ENCODE measurements at places on chromosomes 12 and 14.

- DNase-seq, result no peak
These were observed 12.6 kb upstream of the DDX47 start for GRCh38 chr12:12800406-12801180.

DNA sequence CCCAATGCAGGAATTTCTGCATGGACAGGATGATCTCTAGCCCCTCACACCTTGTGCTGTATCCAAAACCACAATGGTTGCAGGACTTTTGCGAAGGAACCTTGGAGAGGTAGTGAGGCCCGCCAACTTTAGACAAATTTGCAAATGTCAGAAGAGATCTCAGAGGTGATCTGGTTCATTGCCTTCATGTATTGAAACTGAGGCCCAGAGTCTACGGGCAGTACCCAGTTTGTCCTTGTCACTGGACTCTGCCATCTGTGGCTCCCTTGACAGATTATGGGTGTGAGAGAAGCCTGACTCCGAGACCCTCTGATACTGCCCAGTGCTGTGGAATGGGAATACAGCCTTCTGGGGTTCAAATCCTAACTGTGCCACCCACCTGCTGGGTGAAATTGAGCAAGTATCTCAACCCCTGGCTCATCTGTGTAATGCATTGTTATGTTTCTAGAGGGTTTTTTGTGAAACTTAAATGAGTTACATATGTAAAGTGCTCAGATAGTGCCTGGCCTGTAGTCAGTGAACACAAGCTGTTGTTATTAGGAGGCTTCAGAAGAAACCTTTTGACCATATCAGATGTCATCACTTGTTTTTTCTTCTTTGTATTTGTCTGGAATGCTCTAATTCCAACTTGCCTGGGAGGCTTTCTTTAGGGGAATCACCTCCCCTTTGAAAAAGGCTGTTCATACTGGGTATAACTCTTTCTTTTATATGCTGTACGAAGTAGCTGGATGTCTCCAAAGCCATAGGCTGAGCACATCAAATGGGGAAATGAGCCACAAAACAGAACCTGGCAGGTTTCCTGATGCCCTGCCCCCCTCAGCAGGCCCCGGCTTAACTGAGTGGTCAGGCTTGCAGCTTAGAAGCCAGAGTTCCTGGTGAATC, 71.4 kb upstream of the SRSF5 start:
- DNase-seq, result peak; percentile 24

DNA sequence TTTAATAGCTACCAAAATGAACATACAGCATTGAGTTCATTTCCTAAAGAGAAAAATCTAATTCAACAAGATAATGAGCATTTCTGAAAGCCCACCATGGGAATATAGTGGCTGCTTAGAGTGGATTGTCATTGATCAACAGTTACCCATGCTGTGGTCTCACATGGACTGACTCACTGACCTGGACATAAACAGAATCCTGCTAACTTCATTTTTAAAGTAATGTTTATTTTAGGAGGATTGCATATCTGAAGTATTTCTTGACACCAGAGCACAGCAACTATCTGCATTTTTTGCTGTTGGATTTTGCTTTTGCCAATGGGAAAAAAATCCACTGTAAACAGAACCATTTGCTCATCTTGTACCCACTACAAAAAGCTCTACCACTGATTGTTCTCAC, 71.7 kb downstream of the KCNC2 start:
- no peak for DNase-seq

DNA sequence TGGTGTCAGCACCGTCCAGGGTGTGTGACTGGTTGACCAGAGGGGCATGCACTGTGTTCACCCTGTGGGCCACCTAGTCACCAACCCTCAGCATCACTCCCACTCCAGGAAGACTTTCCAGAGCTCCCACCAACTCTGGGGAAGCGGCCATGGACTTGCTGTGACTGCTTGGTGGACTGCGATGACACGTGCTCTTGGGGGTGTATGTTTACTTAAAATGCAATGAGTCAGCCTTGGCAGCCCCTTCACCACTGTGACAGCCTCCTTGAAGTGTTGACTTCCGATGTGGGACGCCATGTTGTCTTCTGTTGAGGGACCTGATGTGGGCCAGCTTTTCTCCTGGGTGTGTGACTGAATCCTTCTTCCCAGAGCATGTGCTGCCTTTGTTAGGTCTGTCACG, 151.1 kb upstream of the RTL1 start:
- DNase-seq, result no peak

- DNase-seq, result no peak
These were observed 213.7 kb upstream of the BMP4 start for GRCh38 chr14:54170301-54170700.

GRCh38 chr14:101512376-101512695, 49.0 kb upstream of the DIO3 start:
- no peak for DNase-seq

DNA sequence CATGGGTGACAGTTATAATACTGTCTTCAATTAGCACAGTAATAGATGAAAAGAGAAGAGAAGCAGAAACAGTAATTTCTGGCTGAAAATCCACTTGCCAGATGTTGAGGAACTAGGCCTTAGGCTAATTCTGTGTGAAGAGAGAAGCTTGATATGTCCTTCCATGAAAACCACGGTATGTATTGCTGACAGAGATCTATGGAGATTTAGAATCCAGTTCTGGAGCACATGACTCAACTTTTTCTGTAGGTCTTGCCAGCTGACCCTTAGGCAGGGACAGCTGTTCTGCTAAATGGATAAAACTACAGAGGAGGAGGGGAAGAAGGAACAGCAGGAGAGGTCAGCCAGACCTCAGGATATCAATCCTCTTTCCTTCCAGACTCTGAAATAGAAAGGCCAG, 211.5 kb downstream of the PRKD1 start:
- no peak for DNase-seq

DNA sequence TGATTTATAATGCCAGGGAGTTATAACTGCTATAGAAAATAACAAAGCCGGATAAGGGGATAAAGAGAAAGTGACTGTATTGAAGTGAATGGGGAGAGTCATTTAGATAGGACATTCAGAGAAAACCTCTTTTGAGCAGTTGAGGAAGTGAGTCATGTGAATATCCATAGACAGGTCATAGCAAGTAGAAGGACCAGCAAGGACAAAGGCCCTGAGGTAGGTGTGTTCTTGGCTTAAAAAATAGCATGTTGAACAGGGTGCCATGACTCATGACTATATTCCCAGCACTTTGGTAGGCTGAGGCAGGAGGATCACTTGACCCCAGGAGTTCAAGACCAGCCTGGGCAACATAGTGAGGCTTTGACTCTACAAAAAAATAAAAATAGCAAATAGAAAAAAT, 51.5 kb upstream of the RAP1B start:
- no peak for DNase-seq

DNA sequence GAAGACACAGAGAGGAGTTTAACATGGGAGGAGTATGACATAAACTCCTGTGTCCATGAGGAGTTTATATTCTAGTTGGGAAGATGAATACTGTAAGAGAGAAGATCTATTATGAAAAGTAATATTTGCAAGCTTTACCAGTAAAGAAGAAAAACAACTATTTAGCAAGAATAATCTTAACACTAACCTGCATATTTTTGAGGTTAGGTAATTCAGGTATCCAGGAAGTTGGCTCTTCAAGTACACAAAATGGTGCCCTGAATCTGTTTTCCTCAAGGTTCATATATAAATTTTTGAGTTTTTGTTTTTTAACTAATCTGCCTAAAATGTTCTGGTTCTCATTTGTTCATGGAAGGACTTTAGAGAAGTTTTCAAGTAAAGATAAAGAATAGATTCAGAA, 33.9 kb upstream of the KCNMB4 start:
- no peak for DNase-seq

DNA sequence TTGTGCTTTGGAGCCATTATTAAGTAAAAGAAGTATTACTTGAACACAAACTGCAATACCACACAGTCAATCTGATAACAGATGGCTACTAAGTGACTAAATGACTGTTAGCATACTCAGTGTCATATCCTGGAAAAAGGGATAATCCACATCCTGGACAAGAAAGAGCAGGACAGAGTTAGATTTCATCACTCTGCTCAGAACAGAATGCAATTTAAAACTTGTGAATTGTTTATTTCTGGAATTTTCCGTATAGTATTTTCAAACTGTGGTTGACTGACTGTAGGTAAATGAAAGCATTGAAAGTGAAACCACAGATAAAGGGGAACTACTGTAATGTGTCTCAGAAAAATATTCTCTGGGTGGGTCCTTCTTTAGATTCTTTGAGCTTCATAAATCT, 458.8 kb downstream of the TMEM117 start:
- DNase-seq, result no peak

DNA sequence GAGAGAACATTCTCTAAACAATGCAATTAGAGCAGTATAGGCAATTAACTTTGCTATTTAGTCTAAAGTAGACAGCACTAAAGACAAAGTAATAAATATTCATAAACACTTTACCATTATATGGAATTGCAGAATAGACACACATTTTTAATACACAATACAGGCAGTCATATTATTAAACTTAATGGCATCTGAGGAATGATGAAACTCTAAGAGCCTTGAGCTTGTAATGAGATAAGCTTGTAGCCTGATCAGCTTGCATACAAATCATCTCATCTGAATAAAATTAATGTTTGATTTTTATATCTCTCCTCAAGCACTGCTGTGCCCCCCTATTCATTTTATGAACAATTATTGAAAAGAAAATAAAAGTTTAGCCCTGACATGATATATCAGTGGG, 107.6 kb downstream of the MGAT4C start:
- no peak for DNase-seq

DNA sequence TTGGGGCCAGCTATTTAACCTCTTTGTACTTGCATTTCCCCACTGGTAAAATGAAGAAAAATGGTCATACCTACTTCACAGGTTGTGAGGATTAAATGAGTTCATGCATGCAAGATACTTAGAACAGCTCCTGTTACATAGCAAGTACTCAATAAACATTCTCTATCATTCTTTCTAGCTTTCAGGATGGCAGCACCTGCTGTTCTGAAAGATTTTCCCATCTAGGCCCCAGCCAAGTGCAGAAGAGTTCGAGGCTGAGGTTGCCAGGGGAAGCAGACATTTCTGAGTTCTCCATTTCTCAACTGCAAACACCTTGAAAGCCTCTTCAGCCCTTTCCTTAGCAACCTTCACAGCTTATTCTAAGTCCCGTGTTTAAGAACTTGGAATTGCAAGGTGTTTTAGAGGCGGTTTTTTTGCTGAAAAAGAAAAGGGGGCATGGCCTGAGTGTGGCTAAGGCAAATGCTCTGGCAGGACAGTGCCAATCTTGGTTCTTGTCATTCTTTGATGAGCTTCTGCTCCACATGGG, 73.0 kb upstream of the PRMT8 start:
- no peak for DNase-seq

DNA sequence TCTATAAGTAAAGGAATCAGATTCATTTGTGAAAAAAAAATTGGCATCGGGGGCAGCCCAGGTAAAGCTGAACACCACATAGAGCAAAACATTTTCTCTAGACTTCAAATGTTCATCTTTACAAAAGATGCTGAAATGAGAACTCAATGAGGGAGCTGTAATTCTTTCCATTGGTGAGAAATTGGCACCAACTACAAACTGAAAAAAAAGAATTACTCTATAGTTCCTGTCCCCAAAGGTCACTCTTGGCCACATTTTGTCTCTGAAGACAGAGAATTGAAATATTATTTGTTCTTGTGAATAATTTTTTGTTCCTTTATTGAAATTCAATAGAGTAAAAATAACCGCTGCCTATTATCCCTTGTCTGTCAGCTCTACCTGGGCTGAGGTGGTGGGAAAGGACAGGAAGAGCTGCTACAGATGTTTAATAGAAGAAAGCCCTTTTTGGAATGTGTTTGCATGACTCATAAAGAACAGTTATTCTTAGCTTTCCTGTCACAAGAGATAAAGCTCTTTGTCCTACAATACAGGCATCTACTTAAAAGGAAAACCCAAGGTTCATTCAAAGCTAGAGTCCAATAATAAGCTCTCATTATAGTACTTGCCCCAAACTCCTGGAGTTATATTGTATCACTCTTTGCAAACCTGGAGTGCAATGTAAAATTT, 380.1 kb upstream of the KITLG start:
- DNase-seq, result no peak

DNA sequence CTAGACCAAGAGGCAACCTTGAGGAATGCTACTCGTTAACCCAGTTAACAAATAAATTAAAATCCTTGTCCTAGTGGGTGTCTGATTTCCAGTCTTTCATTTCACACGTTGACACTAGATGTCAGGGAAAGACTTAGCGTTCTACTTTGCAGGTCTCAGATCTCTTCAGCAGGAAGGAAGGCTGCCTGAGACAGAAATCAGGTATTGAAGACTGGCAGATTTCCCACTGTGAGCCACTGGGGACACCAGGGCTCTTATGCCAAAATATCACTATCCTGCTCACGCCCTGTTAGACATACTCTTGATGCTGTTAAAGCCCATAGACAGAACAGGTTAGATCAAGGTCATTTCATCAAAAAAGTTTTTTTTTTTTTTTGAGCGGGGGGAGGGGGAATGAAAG, 33.0 kb downstream of the EMP1 start:
- no peak for DNase-seq

DNA sequence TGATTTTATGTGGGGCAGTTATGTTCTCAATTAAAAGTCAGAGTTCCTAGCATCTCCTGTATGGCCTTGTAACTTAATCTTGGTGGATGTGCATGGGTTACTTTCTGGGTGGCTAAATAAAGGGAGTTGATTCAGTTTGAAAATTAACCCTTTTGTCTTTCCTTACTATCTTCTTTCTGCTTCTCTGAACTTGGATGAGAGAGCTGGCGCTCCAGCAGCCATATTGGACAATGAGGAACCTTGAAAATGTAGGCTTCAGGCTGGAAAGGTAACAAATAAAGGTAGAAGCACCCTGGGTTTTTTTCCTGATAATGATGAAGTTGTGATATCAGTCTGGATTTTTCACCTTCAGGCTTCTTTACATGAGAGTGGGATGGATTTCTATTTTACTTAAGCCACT, 714.1 kb upstream of the TMEM132C start:
- DNase-seq, result no peak

DNA sequence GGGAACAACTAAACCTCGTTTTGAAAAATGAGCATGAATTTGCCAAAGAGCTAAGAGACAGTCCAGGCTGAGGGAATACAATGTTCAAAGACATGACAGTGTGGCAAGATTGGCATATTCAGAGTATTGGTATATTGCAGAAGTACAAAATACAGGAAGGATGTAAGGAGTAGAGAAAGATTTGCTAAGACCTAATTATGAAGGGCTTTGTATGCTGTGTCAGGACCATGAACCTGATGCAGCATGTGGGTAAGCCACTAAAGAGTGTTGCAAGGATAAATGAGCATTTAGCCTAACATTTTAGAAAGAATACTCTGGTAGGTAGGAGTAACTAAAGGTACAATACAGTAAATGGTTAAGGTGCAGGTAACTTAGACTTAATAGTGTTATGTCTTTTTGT, 65.1 kb downstream of the KTN1 start:
- DNase-seq, result no peak

- DNase-seq, result no peak
These were observed 100.3 kb downstream of the MYRFL start for GRCh38 chr12:69925291-69925690.
